Foreskin keratinocyte (primary cell): ENCODE measurements at places on chromosomes 16 and 17. TPM values are rescaled to one million over a fixed set of nuclear protein-coding genes. Genes with fewer than 3 reads are reported as not detected.

Gene KCNAB3
- 0.78 and 1.0 TPM in 2 replicates for total RNA-seq

Gene SRR
- 9.4 and 13.5 TPM in 2 replicates for total RNA-seq

Gene CPNE2
- 22.9 and 23.5 TPM in 2 replicates for total RNA-seq

Gene ADPRM
- 5.7 and 10.4 TPM in 2 replicates for total RNA-seq

Gene DHRS13
- total RNA-seq: 8.0 and 10.9 TPM in 2 replicates

Gene PSMD11
- total RNA-seq: 100 and 119 TPM in 2 replicates

Gene VAC14
- 39.2 and 42.2 TPM in 2 replicates for total RNA-seq

Gene TBX21
- not detected in 2 replicates for total RNA-seq

Gene CALB2
- total RNA-seq: 0.07 TPM in 1 of 2 replicates, not detected in the other

Gene C1QL1
- 0.17 and 0.18 TPM in 2 replicates for total RNA-seq

Gene CHST4
- 0.11 TPM in 1 of 2 replicates, not detected in the other for total RNA-seq

Gene OMG
- not detected in 2 replicates for total RNA-seq

Gene KRTAP4-8
- total RNA-seq: not detected in 2 replicates

Gene HBM
- total RNA-seq: not detected in 2 replicates

Gene CDK12
- total RNA-seq: 39.1 and 40.8 TPM in 2 replicates

Gene MYL4
- total RNA-seq: not detected in 2 replicates

Gene RAMP2
- total RNA-seq: not detected in 2 replicates

Gene NXN
- 74.7 and 94.8 TPM in 2 replicates for total RNA-seq

Gene RAB26
- total RNA-seq: 0.42 and 0.44 TPM in 2 replicates

Gene PRKCB
- 0.20 TPM in 1 of 2 replicates, not detected in the other for total RNA-seq

Gene RCVRN
- not detected in 2 replicates for total RNA-seq

Gene DNAAF1
- not detected in 2 replicates for total RNA-seq

Gene TBC1D3G
- not detected in 2 replicates for total RNA-seq

Gene MSLN
- total RNA-seq: 21.3 and 72.9 TPM in 2 replicates

Gene CCL16
- not detected in 2 replicates for total RNA-seq

Gene FBXW10
- total RNA-seq: 0.04 TPM in 1 of 2 replicates, not detected in the other

Gene CCL8
- total RNA-seq: not detected in 2 replicates

Gene KRTAP4-9
- total RNA-seq: not detected in 2 replicates

Gene RPAIN
- 22.0 and 25.1 TPM in 2 replicates for total RNA-seq
